ENCODE measurements at places on chromosomes 7 and 10. TPM values are rescaled to one million over a fixed set of nuclear protein-coding genes. Genes with fewer than 3 reads are reported as not detected.

C7orf57 gene
- 0.34 TPM for total RNA-seq

DNA sequence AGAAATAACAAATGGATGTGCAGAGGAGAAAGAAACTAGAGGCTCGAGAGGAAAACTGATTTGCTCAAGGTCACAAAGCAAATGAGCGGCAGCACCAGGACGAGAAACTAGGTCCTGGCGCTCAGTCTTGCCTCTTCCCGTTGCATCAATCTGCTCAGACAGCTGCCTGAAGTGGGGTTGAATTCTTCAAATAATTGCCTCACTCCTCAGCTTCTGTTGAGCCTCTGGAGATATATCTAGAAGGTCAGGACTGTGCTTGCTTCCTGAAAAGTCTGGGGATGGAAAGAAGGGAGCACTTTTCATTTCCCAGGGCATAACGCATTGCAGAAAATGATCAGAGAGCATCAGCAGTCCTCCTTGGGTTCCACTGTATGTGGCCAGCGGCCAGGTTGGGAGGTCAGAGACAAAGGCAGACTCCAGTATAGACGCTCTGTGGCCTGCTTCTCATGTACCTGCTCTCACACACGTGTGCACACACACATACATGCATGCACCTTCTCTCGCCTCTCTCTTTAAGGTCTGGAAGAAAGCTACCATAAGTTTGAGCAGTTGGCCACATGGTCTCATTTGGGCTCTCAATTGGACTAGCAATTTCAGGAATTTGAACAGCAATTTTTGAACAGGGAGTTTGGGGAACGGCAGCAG lies 83.7 kb upstream of the DUSP5 start:
- DNase-seq = no peak

GRCh38 chr7:88226886-88227516 lies 7.2 kb upstream of the SRI start:
- peak; percentile 70 for DNase-seq

MEST gene
- 14.2 TPM for total RNA-seq

- DNase-seq = no peak
Observed at GRCh38 chr10:70998086-70998485, 109.7 kb upstream of the PCBD1 start.

KCNMA1 gene
- total RNA-seq = 23.6 TPM

DNA sequence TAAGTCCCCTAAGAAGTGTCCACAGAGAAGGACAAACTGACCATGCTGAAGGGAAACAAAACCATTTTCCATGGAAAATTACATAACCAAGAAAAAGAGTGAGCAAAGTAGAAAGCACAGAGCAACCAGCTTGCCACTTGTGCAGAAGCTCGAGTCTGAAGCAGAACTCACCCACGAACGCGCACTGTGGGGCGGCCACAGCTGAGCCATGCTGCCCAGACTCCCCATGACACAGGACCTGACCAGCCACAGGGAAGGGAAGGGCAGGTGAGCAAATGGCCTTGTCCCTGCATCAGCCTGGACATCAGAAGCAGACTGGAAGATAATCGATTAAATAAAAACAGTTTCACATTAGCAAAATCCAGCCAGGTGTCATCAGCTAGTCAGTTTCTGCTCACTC lies 95.7 kb downstream of the TCERG1L start:
- DNase-seq = no peak

All from kidney epithelial cell (primary cell).